Central memory CD4-positive, alpha-beta T cell (primary cell): ENCODE measurements at places on chromosomes 7 and 10.

DNA sequence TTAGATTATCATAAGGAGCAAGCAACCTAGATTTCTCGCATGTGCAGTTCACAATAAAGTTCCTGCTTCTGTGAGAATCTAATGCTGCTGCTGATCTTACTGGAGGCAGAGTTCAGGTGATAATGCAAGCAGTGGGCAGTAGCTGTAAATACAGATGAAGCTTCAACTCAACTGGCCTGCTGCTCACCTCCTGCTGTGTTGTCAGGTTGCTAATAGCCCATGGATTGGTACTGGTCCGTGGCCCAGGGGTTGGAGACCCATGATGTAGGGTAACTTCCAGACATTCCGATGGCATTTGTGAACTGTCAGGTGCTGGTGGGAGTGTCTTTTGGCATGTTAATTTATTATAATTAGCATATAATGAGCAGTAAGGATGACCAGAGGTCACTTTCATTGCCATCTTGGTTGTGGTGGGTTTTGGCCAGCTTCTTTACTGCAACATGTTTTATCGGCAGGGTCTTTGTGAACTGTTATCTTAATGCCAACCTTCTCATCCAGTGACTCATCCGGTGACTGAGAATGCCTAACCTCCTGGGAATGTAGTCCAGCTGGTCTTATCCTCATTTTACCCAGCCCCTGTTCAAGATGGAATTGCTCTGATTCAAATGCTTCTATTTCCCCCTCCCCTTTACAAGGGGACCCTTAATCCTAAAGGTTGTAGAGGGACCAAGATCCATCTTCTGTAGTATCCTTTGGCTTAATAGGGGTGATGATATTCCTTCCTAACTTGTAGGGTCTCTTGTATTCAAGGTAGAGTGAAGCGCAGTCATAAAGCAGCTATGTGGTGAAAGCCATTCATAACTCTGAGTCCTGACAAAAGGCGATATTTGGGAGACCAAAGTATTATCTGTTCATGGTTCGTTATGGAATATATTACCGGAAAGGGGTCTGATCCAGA, 165.8 kb downstream of the CCSER2 start:
- DNase-seq = no peak

- no peak for DNase-seq
Measured at GRCh38 chr7:137668404-137668803, 178.4 kb downstream of the DGKI start.

DNA sequence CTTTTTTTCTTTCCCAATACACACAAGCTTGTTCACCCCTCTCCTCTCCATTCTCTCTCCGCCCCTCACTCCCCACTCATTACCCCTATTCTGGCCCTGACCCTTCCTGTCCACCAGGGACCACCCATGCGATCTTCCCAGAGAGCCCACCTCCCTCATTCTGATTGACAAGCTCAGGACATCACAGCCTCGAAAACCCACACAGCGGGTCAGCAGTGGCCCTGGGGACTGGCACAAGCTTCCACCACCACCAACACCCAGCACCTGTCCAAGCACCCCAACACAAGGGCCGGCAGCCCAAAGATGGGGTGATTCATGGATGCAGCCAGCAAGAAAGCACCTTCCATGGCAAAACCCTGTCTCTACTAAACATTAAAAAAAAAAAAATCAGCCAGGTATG, 50.0 kb upstream of the USP6NL start:
- no peak for DNase-seq

DNA sequence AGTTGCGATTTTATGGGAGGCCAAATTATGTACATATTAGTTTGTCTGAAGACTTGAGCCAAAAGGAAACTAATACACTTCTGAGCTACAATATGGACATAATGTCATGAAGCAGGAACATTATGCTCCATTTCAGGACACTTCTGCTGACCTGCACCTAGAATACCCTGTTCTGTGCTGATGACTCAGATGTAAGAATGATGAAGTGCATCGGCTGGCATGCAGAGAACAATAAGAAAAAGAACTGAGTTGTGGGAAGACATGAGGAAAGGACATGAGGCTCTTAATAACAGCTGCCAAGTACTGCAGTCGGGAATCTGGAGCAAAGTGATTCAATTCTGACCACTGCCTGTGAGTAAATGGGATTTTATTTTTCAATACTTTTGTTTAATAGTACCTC, 192.9 kb upstream of the VSTM2A start:
- no peak for DNase-seq

DNA sequence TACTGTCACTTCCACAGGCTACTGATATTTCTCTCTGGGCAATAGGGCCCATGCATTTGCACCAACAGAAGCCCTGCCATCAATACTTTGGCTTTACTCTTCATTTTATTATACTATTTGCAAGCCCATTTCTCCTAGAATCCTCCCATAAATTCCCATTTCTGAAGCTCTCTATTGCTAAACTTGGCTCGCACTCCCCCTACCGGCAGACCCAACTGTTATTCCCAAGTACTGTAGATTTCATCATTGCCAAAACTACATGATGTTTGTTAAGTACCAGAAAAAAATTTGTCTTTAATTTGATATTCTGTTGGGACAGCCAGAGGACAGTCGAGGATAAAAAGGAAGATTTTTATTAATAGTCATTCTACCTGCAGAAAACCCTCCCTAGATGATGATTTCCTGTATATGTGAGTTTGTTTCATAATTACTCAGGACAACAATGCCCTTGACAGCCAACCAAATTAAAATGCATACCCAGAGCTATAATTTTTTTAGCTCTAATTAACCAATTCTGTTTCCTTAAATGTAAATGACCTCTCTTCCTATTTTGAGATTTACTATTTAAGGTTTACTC, 298.6 kb downstream of the REEP3 start:
- DNase-seq = no peak

DNA sequence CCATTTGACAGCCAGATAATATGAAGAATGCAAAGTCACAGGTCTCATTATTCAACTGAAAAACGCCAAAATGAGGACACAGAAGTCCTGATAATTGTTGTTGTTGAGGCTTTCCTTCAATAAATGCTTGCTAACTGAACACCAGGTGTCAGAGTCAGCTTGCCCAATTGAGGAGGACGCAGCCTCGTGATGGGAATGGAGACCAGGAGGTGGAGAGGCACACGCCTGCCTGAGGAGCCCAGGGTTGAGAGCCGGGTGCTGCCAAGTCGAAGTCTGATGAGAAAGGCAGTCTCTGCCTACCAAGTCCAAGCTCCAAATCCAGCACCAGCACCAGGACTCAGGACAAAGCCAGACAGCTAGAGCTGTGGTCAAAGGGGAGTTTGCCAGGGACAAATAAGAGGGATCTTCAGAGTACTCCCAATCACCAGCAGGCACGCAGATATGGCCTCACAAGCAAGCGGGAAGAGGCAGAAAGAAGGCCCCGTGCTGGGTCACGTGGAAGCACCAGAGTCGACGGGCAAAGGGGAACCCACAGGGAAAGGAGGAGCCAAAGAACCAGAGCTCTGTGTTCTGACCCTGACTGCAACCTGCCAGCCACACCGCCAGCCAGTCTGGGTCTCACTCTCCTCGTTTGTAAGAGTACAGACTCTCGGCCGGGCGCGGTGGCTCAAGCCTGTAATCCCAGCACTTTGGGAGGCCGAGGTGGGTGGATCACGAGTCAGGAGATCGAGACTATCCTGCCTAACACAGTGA, 47.6 kb downstream of the VOPP1 start:
- DNase-seq = no peak

GRCh38 chr10:112871021-112871420, 79.0 kb upstream of the TCF7L2 start:
- no peak for DNase-seq

- no peak for DNase-seq
Measured at GRCh38 chr7:147992698-147993097, 597.9 kb upstream of the C7orf33 start.

- no peak for DNase-seq
Measured at GRCh38 chr7:82223580-82223979, 220.0 kb downstream of the CACNA2D1 start.

GRCh38 chr7:36131499-36131898, 21.6 kb upstream of the EEPD1 start:
- no peak for DNase-seq

DNA sequence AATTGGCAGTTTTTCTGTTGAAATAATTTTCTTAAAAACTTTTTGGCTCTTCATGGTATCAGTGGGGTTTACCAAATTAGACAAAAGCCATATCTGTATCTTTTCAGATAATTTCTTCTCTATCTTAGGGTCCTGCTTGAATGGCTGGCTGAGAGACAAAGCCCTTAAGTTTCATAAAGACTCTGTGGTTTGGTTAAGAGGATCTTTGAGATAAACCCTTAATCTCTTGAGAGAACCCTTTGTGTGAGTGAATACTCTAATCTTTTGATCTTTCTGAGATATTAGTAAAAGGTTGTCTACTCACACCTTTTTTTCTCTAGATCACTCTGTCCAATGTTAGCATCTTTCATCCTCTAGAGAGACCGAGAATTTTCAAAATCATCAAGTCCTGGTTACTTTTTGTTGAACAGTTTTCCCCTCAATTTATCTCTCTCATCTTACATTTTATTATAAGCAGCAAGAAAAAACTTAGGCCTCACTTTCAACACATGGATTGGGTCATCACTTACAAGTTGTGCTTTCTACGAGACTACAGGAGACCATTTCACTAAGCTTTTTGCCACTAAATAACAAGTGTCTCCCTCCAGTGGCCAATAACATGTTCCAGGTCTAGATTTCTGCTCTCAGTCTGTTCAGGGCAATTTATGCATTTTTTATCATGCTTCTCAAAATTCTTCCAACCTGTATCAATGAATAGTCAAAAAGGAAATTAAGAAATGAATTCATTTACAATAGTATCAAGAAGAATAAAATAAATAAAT, 28.4 kb downstream of the DNAJC9 start:
- DNase-seq = no peak

GRCh38 chr10:132198381-132199181, 11.8 kb downstream of the DPYSL4 start:
- no peak for DNase-seq

GRCh38 chr10:33723181-33723580, 388.7 kb upstream of the NRP1 start:
- DNase-seq = no peak

DNA sequence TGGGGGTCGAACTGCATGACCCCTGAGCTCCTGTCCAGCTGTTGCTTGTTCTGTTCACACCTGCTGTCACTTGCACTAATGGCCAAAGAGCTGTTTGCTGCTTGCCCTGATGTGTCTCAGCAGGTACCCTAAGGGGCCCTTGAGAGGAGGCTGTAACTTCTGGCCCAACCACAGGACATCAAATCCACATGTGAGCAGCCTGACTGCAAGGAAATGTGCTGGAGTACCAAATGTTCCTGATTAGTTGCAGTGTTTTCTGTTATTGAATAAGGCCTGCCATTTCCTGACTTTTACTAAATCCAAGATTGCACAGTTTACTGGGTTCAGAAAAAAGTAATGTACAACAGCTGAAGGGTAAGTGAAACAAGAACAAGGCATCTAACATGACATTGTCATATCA, 91.7 kb upstream of the IL6 start:
- no peak for DNase-seq

GRCh38 chr7:48052748-48053147, 17.4 kb downstream of the C7orf57 start:
- no peak for DNase-seq

GRCh38 chr7:40843338-40843985, 708.7 kb downstream of the SUGCT start:
- DNase-seq = no peak

GRCh38 chr7:128055637-128056036, 24.4 kb upstream of the LRRC4 start:
- no peak for DNase-seq

DNA sequence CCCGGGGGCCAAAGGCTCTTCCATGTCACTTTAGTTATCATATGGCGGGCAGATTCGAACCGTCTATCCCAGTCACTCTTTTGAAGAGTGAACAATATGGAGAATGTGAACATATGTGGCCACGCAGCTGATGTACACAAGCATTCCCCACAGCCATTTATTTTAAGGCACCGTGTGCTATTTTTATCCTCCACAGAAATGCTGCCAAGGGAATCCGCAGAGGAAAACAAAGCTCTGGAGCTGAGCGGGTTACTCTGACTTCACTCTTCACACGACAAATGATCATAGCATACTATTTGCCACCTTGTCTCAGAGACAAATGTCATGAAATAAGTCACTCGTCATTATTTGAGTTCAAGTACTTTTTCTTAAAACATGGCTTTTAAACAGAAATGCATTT, 100.3 kb downstream of the CTBP2 start:
- no peak for DNase-seq

DNA sequence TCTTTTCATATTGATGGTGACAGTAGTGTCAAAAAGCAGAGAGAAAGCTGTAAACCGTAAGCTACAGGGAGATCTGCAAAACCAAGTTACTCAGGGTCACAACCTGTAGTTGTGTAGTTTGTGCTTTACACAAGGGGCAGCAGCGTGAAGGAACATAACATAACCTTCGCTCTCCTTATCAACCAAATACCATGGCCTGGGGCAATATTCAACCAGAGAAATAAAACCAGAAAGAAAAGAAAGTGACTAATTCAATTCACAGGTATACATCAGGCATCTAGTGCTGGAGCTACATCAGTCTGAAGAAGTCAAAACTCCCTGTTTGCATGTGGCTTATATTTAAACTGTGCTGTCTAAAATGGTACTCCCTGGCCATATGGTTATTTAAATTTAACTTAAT, 224.3 kb downstream of the TWIST1 start:
- no peak for DNase-seq

- no peak for DNase-seq
Measured at GRCh38 chr7:51602376-51602775, 285.8 kb upstream of the COBL start.

GRCh38 chr7:137870684-137871083, 23.9 kb upstream of the DGKI start:
- no peak for DNase-seq

DNA sequence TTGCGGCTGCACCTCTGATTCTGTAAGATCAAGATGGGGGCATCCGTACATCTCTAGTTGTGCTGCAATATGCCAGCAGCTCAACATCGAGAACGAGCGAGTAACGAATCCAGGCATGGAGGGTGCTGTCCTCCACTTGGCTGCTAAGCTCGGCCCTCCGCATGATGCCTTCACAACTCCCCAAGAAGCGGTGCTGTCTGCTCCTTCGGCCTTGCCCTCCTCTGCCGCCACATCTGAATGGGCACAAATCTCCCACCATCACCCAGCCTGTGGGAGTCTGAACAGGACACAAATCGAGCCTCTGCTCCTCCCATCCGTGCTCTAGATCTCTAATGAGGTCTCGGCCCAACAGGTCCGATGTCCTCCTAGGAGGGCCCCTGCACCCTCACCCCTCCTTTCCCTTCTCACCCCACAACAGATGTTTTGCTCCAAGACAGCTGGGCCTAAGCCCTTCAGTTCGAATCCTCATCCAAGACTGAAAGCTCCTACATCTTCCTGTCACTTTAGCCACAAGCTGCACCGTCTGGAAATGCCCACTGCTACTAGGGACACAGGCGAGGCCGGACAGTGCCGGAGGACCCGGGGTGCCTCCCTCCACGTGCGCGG, 86.7 kb downstream of the ZNF33B start:
- DNase-seq = no peak

- no peak for DNase-seq
Measured at GRCh38 chr10:97580421-97581367, 3.5 kb upstream of the HOGA1 start.
